ENCODE measurements at places on chromosomes 4 and X. TPM values are rescaled to one million over a fixed set of nuclear protein-coding genes. Genes with fewer than 3 reads are reported as not detected.

Gene LRIT3
- 0.15 TPM for total RNA-seq

Gene CENPE
- total RNA-seq, result 1.7 TPM

Gene CCSER1
- total RNA-seq, result not detected

Gene NCBP2L
- not detected for total RNA-seq

Gene GAGE12H
- not detected for total RNA-seq

Gene TREX2
- 1.7 TPM for total RNA-seq

Gene SSX4
- not detected for total RNA-seq

Gene ARMCX2
- 164 TPM for total RNA-seq

Gene ZNF718
- total RNA-seq, result 5.1 TPM

Gene SH3BGRL
- 61.0 TPM for total RNA-seq

Gene EXOC1L
- not detected for total RNA-seq

Gene PABPC1L2A
- not detected for total RNA-seq

Gene PDZD11
- total RNA-seq, result 62.4 TPM

Gene ETDB
- not detected for total RNA-seq

Gene SPINK2
- total RNA-seq, result not detected

Gene SYTL4
- 3.1 TPM for total RNA-seq

Gene AR
- 16.0 TPM for total RNA-seq

Gene CXorf65
- total RNA-seq, result not detected

Gene THOC2
- 47.0 TPM for total RNA-seq

Gene SPATA4
- total RNA-seq, result 0.15 TPM

Gene ANK2
- total RNA-seq, result 104 TPM

Gene PFKFB1
- total RNA-seq, result not detected

Gene CORIN
- 0.33 TPM for total RNA-seq
